ENCODE measurements at places on chromosomes 1 and 21. TPM values are rescaled to one million over a fixed set of nuclear protein-coding genes. Genes with fewer than 3 reads are reported as not detected.
A peak's percentile ranks its signal among the peaks of the same experiment; 100 is the strongest.

Gene B4GALT3
- 23.2 TPM for total RNA-seq

Gene KRTAP10-7
- not detected for total RNA-seq

Gene STYXL2
- total RNA-seq = 177 TPM

DNA sequence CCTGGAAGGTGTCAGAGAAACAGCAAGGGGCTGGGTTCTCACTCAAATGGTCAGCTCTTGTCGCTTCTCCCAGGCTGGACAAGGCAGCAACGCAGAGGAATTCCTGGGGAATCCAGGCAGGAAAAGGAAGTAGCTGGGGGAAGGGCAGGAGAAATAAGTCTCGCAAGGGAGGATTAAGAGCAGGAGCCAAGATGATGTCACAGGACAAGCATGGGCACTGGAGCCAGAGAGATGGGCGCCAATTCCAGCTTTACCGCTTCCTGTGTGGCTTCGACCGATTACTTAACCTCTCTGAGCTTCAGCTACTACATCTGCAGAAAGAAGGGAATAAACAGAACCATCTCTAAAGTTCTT, 70.5 kb downstream of the SSBP3 start:
- H3K27ac ChIP-seq = peak overlapping the region; percentile 84
- no peaks in the 10 kb centered on the region for H3K36me3 ChIP-seq
- H3K4me1 ChIP-seq = peaks cover 99% of the 10 kb centered on the region
- peak overlapping the region; percentile 49 for H3K4me3 ChIP-seq

DNA sequence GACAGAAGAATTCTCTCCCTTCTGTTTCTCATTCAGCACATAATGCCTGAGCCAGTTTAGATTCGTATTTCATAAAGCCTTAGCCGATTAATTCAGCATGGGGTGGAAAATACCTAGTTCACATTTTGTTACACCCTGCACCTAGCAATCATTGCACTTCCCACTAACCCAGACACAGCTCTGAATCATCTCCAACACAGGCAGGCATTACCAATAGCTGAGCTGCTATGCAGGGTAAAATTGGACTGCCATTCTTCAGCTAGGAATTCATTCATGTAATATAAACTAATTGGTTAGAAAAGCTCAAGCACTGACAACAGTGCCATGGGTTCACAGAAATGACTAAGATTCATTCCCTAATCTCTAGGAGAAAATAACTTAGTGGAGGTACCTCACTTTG, 26.9 kb upstream of the NKAIN1 start:
- DNase-seq = no peak
- H3K27me3 ChIP-seq = no peaks in the 10 kb centered on the region
- H3K36me3 ChIP-seq = peaks cover 95% of the 10 kb centered on the region
- H3K4me3 ChIP-seq = no peak overlapping the region
- no peak overlapping the region for H3K27ac ChIP-seq

Gene NTRK1
- 1.0 TPM for total RNA-seq

GRCh38 chr21:38888991-38889561, 83.3 kb downstream of the ETS2 start:
- no peak for DNase-seq
- no peaks in the 10 kb centered on the region for H3K36me3 ChIP-seq
- H3K4me1 ChIP-seq = no peaks in the 10 kb centered on the region
- no peak overlapping the region for H3K4me3 ChIP-seq
- peak overlapping the region; percentile 2 for H3K27ac ChIP-seq

DNA sequence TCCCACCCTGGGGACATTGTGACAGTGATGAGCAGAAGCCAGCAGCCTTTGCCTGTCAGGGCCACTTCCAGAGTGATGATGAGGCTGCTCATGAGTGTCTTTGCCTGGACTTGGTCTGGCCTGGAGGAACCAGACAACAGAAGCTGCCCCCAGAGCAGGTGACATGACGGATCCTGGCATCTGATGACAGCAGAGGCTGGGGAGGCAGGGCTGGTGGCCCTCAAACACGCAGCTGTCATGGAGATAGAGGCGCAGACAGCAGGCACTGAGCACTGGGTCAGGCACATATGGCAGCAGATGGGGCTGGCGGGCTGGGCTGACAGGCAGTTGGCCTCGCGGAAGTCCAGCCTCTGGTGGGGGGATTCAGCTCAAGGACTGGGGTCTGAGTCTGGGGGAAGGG, 66.4 kb upstream of the STUM start:
- H3K4me1 ChIP-seq = no peaks in the 10 kb centered on the region
- H3K27me3 ChIP-seq = peaks cover 66% of the 10 kb centered on the region
- no peak overlapping the region for H3K27ac ChIP-seq
- no peak overlapping the region for H3K4me3 ChIP-seq

DNA sequence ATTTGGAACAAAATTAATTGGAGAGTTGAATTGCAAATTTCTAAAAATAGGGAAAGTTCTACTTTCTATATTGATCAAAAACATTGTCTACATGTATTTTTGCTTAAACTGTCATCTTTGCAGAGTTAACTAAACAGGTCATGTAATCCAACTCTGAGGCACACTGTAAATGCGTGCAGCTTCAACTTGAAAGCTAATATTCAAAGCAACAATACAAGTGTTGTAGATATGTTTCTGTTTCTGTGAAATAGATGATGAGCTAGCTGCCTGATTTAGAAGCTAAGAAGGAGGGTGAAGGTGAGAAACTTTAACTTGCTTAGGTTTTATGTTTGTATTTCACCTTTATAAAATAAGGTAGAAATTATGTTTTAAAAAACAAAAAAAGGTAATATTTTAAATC, 77.2 kb downstream of the IVNS1ABP start:
- DNase-seq = no peak
- no peak overlapping the region for H3K4me3 ChIP-seq
- H3K27me3 ChIP-seq = no peaks in the 10 kb centered on the region
- H3K36me3 ChIP-seq = peaks cover 5% of the 10 kb centered on the region
- H3K27ac ChIP-seq = no peak overlapping the region

GRCh38 chr21:40067751-40068150, 200.5 kb downstream of the PCP4 start:
- H3K27me3 ChIP-seq = peaks cover 4% of the 10 kb centered on the region
- no peaks in the 10 kb centered on the region for H3K4me1 ChIP-seq
- H3K36me3 ChIP-seq = no peaks in the 10 kb centered on the region
- DNase-seq = no peak
- H3K4me3 ChIP-seq = no peak overlapping the region

DNA sequence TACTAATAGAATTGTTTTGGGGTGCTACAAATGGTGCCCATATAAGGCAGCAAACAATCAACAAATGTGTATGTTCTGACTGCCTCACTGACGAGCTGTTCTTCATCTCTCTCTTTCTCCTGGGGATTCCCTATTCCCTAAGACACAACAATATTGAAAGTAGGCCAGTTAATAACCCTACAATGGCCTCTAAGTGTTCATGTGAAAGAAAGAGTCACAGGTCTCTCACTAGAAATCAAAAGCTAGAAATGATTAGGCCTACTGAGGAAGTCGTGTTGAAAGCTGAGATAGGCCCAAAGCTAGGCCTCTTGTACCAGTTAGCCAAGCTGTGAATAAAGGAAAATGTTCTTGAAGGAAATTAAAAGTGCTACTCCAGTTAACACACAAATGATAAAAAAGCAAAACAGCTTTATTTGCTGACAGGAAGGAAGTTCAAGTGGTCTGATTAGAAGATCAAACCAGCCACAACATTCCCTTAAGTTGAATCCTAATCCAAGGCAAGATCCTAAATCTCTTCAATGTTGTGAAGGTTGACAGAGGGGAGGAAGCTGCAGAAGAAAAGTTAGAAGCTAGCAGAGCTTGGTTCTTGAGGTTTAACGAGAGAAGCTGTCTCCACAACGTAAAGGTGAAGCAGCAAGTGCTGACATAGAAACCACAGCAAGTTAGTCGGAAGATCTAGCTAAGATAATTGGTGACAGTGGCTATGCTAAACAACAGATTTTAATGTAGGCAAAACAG, 26.3 kb downstream of the ATP2B4 start:
- peak overlapping the region; percentile 60 for H3K27ac ChIP-seq
- H3K36me3 ChIP-seq = no peaks in the 10 kb centered on the region
- H3K27me3 ChIP-seq = no peaks in the 10 kb centered on the region
- no peak overlapping the region for H3K4me3 ChIP-seq
- H3K4me1 ChIP-seq = peaks cover 74% of the 10 kb centered on the region

DNA sequence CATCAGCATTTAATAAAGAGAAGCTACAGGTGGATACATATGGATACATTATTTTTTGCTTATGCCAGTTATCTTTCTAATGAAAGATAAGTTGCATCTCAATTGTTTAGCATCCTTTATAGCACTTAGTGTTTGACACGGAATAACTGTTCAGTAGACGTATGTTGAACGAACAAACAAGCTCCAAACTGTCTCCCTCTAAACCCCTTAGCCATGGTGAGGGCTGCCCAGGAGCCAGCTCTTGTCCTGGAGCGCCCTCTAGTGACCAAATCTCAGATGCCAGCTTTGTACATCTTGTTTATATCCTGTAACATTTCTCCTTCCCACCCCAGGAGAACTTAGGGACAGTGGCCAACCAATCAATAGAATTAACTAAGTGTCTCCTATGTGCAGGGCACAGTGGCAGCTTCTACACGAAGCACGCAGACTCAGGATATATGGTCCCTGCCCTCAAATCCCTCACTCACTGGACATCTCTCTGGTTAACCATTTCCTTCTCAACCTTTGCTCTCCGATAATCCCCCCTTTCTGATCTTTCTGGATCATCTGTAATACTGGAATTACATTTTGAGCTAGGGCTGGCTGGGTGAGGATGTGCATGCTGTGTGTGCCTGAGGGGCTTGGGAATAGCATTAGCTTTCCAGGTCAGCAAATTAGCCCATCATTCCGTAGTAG, 22.9 kb downstream of the KCNA10 start:
- no peak overlapping the region for H3K4me3 ChIP-seq
- H3K4me1 ChIP-seq = no peaks in the 10 kb centered on the region
- H3K27ac ChIP-seq = no peak overlapping the region
- no peaks in the 10 kb centered on the region for H3K36me3 ChIP-seq
- H3K27me3 ChIP-seq = no peaks in the 10 kb centered on the region
